Activated CD4-positive, alpha-beta T cell treated with anti-CD3 and anti-CD28 coated beads for 36 hours (primary cell): ENCODE measurements at places on chromosomes 12 and 14. TPM values are rescaled to one million over a fixed set of nuclear protein-coding genes. Genes with fewer than 3 reads are reported as not detected.

The BAZ2A gene
- total RNA-seq, result 129 TPM

The ZDHHC22 gene
- total RNA-seq, result not detected

DNA sequence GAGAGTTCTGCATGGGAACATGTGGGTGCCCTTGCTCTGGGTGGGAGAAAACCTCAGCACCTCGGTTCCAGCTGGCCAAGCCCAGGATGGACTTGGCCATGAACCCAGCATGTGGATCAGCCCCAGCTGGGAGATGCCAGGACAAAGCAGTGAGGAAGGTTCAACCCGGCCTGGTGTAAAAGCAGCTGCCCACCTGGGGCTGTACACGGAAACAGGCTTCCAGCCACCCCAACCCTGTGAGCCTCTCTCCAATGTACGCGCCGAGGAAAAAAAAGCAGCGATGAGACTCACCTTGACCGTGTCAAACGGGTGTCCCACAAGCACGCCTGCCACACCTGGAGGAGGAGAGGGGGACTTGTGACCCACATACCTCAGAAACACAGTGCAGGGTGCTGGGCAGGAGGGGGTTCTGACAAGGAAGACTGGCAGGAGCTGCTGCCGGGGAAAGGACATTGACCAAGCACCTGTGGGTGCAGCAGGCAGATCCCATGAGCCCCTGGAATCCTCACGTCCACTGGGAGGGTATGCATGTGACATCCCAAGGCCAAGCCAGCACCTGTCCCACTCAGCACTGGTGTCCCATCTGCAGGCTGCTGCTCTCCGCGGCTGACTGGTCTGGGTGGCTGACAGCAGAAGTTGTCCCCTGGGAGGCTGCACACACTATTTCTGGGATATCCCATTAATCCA lies 7.5 kb downstream of the SLC25A29 start:
- no peak overlapping the region for H3K27ac ChIP-seq
- DNase-seq, result no peak
- no peaks in the 10 kb centered on the region for H3K27me3 ChIP-seq

DNA sequence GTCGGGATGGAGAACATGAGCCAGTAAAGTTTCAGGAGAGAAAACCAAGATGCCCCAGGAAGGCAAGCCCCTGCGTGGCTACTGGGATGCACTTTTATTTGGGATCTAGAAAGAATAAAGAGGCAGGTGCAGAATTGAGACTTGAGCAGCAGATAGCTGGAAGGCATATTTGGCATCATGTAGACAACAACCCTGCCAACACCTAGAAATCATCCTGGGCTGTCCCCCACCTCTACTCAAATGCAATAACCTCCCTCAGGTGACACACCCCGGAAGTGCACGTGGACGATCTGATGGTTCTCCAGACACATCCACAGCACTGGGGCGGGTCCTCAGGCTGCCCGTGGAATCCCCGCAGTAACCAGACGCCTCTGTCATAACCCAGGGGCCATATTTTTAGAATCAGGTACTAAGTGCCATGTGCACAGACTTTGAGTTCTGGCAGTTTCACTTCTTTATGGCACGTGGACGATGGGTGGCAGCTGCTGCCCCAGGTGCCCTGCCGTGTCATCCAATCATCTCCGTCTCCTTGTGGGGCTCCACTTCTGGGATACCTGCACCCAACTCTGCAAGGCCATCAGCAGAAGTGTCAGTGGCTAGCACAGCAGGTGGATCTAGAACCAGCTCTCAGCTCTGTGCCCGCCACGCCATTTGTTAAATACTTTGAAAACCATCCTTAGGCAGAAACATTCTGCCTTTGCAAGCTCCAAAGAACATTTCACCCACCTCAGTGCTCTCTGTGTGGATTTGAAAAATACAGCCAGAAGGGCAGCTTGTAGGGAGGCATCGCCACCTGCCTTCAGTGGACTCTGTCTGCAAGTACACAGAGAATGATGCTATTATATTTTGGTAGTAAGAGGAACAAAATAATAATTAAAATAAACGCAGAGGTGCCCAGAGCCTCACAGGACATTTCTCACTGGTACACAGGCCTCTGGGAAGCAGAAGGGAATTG lies 771.7 kb upstream of the TMEM132C start:
- no peaks in the 10 kb centered on the region for H3K36me3 ChIP-seq
- H3K4me3 ChIP-seq, result no peak overlapping the region
- no peak overlapping the region for H3K27ac ChIP-seq
- DNase-seq, result no peak
- H3K4me1 ChIP-seq, result no peaks in the 10 kb centered on the region

GRCh38 chr12:40262657-40263056 lies 37.9 kb downstream of the LRRK2 start:
- no peak overlapping the region for H3K27ac ChIP-seq
- no peak for DNase-seq
- H3K27me3 ChIP-seq, result no peaks in the 10 kb centered on the region
- no peaks in the 10 kb centered on the region for H3K36me3 ChIP-seq
- no peaks in the 10 kb centered on the region for H3K4me1 ChIP-seq

GRCh38 chr14:55314449-55314848 lies 43.2 kb downstream of the FBXO34 start:
- H3K36me3 ChIP-seq, result peaks cover 60% of the 10 kb centered on the region
- H3K4me3 ChIP-seq, result no peak overlapping the region

GRCh38 chr12:57754411-57755193 lies at the start of gene MARCHF9:
MARCHF9 (plus strand) TSS chr12:57755103; CDS start chr12:57755529, 426 bp downstream.
- H3K27me3 ChIP-seq, result no peaks in the 10 kb centered on the region
- H3K4me3 ChIP-seq, result peak within 1 kb of the TSS; percentile 79
- H3K27ac ChIP-seq, result peak within 1 kb of the TSS; percentile 72
- peaks cover 59% of the 10 kb centered on the region for H3K4me1 ChIP-seq
